ENCODE measurements at places on chromosomes 3 and 15. TPM values are rescaled to one million over a fixed set of nuclear protein-coding genes. Genes with fewer than 3 reads are reported as not detected.

DNA sequence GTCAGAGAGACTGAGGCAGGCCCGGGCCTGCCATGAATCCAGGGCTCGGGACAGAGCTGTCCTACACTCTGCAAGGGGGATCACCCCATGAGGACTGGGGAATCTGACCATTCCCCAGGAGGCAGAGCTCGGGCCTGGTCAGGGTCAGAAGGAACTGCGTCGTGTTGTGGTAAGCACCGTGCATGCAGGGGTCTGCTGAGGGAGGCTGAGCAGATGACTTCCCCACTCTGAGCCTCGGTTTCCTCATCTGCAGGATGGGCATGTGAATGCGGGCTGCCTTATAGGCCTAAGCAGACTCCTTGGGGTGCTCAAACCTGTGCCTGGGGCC, 61.6 kb upstream of the IQSEC1 start:
- H3K36me3 ChIP-seq = no peaks in the 10 kb centered on the region
- no peaks in the 10 kb centered on the region for H3K4me1 ChIP-seq
- no peak overlapping the region for H3K27ac ChIP-seq
- no peak overlapping the region for H3K4me3 ChIP-seq
- no peak for DNase-seq
- no peaks in the 10 kb centered on the region for H3K27me3 ChIP-seq

- H3K27me3 ChIP-seq = no peaks in the 10 kb centered on the region
- H3K4me1 ChIP-seq = no peaks in the 10 kb centered on the region
- H3K4me3 ChIP-seq = no peak overlapping the region
- DNase-seq = no peak
Measured at GRCh38 chr3:161082063-161082462, 23.1 kb downstream of the B3GALNT1 start.

DNA sequence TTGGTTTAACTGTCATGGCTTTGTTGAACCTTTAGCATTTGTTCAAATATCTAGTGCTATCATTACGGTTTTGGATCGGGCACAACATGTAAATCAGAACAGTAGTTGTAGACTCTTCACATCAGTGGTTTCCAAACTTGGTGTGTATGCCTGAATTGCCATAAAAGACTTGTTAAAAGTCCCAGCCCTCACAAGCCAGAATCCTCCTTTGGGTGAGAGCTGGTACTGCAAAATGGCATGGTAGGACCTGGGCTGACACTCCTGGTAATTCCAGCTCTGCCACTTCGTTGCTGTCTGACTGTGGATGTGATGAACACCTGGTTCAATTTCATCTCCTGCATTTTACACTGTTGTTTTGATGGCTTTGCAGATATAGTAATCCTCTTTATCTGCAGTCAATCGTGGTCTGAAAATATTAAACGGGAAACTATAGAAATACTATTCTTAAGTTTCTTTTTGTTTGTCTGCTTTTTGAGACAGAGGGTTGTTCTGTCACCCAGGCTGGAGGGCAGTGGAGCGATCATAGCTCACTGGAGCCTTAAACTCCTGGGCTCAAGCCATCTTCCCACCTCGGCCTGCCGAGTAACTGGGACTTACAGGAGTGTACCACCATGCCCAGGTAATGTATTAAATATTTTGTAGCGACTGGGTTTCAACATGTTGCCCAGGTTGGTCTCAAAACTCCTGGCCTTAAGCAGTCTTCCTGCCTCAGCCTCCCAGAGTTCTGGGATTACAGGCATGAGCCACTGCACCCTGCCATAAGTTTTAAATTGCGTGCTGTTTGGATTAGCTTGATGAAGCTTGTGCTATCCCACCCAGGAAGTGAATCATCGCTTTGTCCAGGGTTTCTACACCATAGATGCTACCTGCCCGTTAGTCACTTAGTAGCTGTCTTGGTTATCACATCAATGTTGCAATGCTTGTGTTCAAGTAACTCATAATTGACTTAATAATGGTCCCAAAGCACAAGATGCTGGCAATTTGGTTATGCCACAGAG, 61.6 kb downstream of the RAB7A start:
- H3K36me3 ChIP-seq = no peaks in the 10 kb centered on the region
- H3K27me3 ChIP-seq = no peaks in the 10 kb centered on the region
- no peak overlapping the region for H3K4me3 ChIP-seq
- H3K27ac ChIP-seq = no peak overlapping the region
- no peak for DNase-seq
- peaks cover 16% of the 10 kb centered on the region for H3K4me1 ChIP-seq

Gene PP2D1
- not detected for total RNA-seq

Gene CFAP91
- 75.0 TPM for total RNA-seq

- H3K4me1 ChIP-seq = peaks cover 2% of the 10 kb centered on the region
- no peaks in the 10 kb centered on the region for H3K27me3 ChIP-seq
- no peaks in the 10 kb centered on the region for H3K36me3 ChIP-seq
- H3K27ac ChIP-seq = no peak overlapping the region
- DNase-seq = no peak
Measured at GRCh38 chr3:150330872-150331271, 77.2 kb upstream of the TSC22D2 start.

Gene SLC28A1
- not detected for total RNA-seq

Gene RHCG
- not detected for total RNA-seq

DNA sequence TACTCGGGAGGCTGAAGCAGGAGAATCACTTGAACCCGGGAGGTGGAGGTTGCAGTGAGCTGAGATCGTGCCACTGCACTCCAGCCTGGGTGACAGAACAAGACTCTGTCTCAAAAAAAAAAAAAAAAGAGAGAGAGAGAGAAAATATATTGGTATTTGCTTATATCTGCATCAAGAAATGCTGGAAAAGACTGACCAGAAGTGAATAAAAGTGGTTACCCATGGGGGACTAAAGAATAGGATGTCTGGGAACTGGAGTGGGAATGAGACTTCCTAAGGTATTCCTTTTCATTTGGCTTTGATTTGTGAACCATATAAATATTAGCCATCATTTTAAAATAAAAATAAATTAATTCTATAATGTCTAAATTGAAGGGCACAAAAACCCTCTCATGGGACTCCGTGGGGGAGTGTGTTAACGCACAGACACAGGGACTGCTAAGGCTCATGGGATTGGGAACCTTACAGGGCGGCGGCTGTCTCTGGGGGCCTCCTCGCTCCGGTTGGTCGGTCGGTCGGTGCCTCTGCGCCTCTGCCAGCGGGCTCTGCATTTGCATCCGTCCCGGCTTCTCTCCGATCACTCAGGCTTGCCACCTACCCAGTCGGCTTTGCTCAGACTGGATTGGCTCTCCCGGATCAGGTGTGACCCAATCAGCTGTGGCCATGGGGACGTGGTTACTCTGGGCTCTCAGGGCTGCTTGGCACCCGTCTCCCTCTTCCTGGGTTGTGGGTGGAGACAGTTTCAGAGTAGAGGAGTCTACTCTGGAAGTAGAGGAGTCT, 12.7 kb upstream of the TSPAN3 start:
- DNase-seq = peak; percentile 30
- H3K27ac ChIP-seq = no peak overlapping the region
- no peaks in the 10 kb centered on the region for H3K36me3 ChIP-seq

Gene IQCB1
- 38.3 TPM for total RNA-seq
